Muscle of leg (tissue), 16 donors: ENCODE measurements at places on chromosomes 7 and 10. TPM values are rescaled to one million over a fixed set of nuclear protein-coding genes. Genes with fewer than 3 reads are reported as not detected.

- no peak for DNase-seq
Observed at GRCh38 chr7:111113263-111114017, 22.5 kb downstream of the LRRN3 start.

The PDZD7 gene
- polyA plus RNA-seq, result 6.1 TPM

DNA sequence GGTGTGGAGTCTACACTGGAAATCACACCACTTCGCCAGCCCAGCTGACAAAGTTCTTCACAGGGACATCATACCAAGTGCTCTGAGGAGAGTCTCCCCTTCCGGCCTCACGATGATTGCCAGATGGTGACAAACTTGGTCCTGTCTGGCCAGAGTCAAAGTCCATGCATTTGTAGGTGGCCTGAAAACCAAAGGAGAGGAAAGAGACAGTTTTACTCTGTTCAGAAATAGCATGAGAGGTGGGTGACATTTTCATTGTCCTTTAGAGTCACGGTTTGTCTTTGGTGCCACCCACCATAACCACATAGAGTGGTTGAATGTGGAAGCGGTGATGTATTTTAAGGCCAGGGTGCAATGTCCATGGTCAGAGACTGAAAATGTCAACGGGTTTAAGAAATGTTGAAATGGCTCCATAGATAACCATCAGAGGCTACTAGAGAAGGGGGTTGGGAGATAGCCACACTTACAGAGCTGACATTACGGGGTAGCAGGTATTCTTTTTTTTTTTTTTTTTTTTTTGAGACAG, 33.0 kb downstream of the BTBD16 start:
- DNase-seq, result no peak

- no peak for DNase-seq
Observed at GRCh38 chr10:78319841-78320240, 286.2 kb downstream of the RPS24 start.

The GPR26 gene
- not detected for polyA plus RNA-seq

The FAM25G gene
- not detected for polyA plus RNA-seq

The CYP26C1 gene
- not detected for polyA plus RNA-seq

The FXYD4 gene
- 0.50 TPM for polyA plus RNA-seq

DNA sequence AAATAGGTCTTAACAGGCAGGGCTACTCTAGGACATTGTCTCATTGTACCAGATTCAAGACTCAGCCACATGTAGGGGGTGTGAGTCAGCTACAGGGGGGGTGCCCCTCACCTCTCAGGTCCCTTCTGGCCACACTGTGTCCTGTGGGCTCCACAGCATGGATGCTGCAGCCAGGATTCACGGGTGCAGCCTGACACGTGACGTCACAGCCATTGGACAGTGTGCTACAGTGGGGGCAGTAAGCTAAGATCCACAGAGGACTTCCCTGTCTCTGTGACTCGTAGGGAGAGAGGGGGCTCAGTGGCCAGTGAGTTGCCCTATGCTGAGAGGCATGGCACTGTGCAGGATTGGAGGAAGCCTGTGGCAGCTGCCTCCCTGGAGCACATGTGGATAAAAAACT, 77.9 kb downstream of the TMEM178B start:
- no peak for DNase-seq

The CCDC172 gene
- polyA plus RNA-seq, result not detected

DNA sequence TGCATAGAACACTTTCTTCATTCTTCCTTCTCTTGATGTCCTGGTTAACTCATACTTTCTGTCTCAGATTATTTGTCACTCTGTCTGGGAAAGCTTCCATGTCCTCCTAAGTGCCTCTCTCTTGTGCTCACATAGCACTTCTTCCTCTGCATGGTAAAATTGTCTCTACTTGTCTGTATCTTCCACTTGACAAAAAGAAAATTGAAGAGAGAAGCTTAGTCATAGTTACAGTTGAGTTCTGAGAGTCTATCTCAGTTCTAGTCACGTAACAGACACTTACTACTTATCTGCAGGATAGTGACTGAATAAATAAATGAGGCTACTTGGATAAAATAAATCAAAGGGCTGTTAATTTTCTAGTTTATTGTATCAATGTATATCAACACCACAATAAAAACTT, 458.1 kb downstream of the HTR7 start:
- DNase-seq, result no peak

The HOXA9 gene
- 23.7 TPM for polyA plus RNA-seq

- DNase-seq, result no peak
Observed at GRCh38 chr7:26891400-26892350, 27.3 kb upstream of the SKAP2 start.

GRCh38 chr7:78379148-78379547, 580.6 kb downstream of the PHTF2 start:
- peak; percentile 27 for DNase-seq

- DNase-seq, result no peak
Observed at GRCh38 chr10:86178401-86179152, 188.0 kb downstream of the GRID1 start.

The LRRC18 gene
- 0.20 TPM for polyA plus RNA-seq

The CNPY1 gene
- not detected for polyA plus RNA-seq

GRCh38 chr10:28947171-28947570, 269.9 kb downstream of the BAMBI start:
- peak; percentile 69 for DNase-seq

DNA sequence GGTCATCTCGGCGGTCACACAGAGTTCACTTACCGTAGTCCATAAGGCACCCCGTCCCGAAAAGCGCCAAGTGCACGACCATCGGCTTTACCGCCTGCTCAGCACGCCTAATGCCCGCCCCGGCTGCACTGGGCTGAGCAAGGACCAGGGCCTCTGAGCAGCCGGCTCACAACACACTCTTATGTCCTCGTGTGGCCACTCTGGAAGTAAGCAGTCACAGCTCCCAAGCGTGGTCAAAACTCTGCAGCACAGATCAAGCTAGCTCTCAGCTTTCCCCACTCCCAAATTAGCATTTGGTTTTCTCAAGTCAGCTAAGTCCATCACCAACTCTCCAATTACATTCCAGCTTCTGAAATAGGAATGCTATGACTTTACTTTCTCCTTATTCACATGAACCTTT, 57.7 kb downstream of the MAD1L1 start:
- peak; percentile 76 for DNase-seq

GRCh38 chr10:79048639-79049550, 19.9 kb upstream of the ZMIZ1 start:
- DNase-seq, result no peak

The ADRA2A gene
- 2.8 TPM for polyA plus RNA-seq

GRCh38 chr7:108402865-108403264, 53.4 kb downstream of the NRCAM start:
- DNase-seq, result no peak

- no peak for DNase-seq
Observed at GRCh38 chr10:36531621-36532020, 593.8 kb upstream of the ANKRD30A start.

DNA sequence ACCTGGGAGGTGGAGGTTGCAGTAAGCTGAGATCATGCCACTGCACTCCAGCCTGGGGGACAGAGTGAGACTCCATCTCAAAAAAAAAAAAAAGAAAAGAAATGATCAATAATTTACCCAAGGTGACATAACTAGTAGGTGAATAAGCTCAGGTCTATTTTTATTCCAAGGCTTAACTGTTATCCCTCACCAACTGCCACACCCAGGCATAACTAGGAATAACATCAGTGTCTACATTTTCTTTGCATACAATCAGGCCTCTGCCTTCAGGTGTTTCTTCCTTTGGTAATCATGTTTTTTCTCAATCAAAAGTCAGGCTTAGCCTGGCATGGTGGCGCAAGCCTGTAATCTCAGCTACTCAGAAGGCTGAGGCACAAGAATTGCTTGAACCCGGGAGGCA, 26.6 kb downstream of the CPEB3 start:
- no peak for DNase-seq

DNA sequence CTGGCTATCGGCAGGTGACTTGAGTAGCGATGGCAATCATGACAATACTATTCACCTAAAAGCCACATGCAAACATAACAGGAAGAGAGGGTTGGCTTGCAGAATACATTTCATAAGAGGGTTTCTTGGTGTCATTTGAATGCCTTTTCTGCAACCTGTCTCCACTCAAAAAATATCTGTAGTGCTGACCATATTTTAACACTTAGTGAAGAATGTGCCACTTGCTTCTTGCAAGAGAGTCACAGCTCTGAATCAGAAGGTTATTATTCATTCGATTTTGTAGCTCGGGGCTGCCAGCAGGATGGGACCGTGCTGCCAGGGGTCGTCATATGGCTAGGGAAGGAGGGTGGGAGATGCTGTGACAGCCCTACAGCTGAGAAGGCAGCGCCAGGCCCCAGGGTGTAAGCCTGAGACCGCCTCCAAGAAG, 152.0 kb upstream of the PITRM1 start:
- DNase-seq, result no peak

The COL26A1 gene
- polyA plus RNA-seq, result 3.3 TPM

GRCh38 chr7:17530741-17531421, 232.4 kb downstream of the AHR start:
- no peak for DNase-seq

DNA sequence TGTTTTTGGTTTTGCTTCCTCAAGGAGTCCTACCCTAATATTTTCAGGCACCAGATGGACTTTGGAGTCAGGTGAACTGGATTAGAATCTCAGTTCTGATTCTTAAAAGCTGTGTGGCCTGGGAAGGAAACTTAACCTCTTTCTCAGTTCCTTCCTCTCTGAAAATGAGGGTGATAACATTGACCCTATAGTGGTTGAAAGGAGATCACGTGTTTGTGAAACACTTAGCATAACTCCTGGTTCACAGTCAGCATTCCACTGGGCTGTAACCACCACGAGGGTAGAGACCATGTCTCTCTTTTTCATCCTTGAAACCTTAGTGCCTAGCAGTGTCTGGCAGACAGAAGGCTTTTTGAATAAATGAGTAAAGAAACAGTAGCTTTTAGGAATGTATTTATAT, 16.7 kb downstream of the LSMEM1 start:
- no peak for DNase-seq

The SLC26A5 gene
- polyA plus RNA-seq, result 0.17 TPM

- DNase-seq, result no peak
Observed at GRCh38 chr10:100307684-100308083, 21.2 kb upstream of the BLOC1S2 start.
